Foreskin melanocyte (primary cell): ENCODE measurements at places on chromosomes 12 and 14.
A peak's percentile ranks its signal among the peaks of the same experiment; 100 is the strongest.

DNA sequence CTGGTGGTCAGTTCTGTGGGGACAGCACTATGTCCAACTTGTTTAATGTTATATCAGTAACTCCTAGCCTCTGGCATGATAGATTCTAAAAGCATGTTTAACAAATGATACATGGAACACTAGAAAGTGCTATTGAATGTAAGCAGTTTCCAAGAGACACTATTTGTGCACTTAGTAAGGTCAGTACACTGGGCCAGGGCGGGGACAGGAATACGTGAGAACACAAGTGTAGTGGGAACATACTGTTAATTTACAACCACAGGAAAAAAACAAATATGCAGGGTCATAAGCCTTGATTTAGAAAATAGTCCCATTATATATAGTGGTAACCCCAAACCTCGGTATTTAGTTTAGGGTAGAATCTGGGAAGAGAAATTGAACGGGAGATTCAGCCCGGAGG is 88.9 kb upstream of the SLC38A2 start:
- DNase-seq: no peak

- peak; percentile 48 for DNase-seq
Observed at GRCh38 chr12:102873077-102873476, 44.0 kb downstream of the PAH start.

DNA sequence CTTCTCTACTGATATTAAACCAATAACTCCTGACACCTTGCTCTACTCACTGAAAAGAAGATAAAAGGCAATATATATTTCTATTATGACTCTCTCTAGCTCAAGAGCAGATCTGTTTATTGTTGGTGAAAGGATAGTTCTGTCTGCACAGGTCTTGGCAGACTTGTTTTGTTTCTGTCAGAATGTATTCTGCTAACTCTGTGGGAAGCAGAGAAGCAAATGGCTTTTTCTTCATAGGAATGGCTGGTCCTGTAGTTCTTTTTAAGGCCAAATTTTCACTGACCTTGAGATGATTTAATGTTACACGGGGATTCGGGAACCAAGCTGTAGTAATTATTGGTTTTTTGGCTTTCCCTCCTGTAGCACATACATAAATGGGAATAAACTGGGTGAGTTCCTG is 512.1 kb downstream of the DIO2 start:
- DNase-seq: no peak

GRCh38 chr14:50758945-50759344 is 72.0 kb downstream of the NIN start:
- DNase-seq: no peak
